ENCODE measurements at places on chromosomes 16 and 17.
A peak's percentile ranks its signal among the peaks of the same experiment; 100 is the strongest.

DNA sequence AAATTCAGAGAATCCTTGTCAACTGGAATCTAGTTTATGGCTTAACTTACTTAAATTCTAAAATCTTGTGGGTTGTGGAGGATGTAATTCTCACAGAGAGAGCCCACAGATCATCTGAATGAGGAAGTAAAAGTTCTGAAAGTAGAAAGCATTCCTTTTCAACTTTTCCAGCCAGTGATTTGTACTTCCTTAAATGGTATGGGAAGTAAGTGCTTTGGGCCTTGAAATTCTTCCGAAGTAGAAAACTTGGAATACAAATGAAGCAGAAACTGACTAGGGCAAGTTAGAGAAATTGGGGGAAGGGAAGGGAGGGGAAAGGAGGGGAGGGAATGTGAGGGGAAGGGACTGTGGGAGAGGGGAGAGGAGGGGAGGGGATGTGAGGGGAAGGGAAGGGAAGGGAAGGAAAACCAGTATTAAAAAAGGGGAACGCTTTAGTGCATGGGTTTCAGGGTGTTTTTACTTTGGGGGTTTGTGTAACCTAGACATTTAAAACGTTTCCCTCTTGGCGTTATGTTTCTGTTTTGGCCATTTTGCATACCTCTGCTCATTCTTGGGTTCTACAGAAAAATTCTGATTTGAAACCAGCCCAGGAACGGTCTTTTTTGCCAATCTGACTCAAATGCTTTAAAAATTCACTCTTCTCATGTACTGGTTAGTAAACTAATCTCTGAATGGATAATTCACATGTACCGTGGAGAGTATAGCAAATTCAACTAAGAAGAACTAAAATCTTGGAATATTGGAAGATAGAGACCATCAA lies 15.5 kb upstream of the SNTB2 start:
- DNase-seq, result peak; percentile 30

DNA sequence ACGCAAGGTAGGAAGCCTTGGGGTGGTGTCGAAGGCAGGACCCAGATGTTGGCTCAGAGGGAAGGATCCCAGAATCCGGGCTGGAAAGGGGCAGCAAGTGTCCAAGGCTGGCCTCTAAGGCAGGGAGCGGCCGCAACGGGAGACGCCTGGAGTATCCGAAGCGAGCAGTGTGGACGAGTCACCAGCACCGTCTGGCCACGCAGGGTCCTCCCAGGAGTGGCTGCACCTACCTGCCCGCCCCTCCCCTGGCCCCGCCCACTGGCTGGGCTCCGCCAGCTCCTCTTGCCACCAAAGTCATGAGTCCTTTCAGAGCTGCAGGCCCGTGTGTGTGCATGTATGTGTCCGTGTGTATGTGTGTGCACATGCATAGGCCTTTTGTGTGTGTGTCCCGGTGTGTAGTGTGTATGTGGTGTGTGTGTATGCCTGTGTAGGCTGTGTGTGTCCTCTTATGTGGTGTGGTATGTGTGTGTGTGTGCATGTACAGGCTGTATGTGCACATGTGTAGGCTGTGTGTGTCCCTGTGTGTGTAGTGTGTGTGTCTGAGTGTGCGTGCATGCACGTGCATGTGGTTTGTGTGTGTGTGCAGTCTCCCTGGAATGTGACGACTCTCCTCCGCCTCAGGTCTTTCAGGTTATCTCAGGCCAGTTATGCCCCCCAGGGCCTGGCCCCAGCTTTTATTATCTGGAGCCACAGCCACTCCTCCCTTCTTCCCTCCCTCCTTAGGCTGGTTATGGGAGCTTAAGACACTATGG lies at the start of gene PRSS8:
TSS of gene PRSS8 (minus strand) at position 193 of the 752 bp plus-strand sequence. CDS start 229 bp downstream, outside the sequence.
- DNase-seq, result no peak

GRCh38 chr17:76558198-76559095 lies 18.6 kb downstream of the PRCD start:
- DNase-seq, result no peak

GRCh38 chr16:16151315-16151714 lies 72.0 kb downstream of the ABCC6 start:
- no peak for DNase-seq

DNA sequence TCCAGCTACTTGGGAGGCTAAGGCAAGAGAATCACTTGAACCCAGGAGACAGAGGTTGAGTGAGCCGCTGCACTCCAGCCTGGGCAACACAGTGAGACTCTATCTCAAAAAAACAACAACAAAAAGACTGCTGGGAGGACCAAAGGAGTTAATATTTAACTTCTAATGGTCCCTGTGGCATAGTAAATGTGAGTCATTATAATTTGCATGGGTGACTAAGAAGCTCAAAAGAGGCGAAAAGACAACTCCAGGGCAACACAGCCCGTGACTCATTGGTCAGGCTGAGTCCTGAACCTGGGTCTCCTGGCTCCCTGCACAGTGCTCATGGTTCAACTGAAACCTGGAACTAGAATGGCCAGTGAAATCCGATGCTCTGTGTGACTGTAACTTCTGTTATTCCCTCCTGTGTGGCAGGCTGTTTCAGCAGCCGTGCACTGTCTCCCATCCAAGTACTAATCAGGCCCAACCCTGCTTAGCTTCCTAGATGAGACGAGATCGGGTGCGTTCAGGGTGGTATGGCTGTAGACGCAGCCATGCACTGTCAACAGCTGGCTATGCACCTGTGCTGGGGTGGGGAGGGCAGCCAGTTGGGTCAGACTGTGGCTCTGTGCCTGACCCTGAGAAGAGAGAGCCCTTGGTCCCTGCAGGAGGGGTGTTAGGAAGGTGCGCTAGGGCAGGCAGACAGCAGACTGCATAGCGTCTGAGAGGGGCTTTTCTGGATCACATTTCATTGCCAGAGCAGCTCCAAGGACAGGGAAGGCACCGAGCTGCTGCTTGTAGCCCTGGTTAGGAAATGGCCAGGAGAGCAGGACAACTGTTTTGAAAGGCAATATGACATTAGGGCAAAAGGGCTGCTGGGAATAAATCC lies 14.5 kb upstream of the GPRC5C start:
- peak; percentile 79 for DNase-seq

DNA sequence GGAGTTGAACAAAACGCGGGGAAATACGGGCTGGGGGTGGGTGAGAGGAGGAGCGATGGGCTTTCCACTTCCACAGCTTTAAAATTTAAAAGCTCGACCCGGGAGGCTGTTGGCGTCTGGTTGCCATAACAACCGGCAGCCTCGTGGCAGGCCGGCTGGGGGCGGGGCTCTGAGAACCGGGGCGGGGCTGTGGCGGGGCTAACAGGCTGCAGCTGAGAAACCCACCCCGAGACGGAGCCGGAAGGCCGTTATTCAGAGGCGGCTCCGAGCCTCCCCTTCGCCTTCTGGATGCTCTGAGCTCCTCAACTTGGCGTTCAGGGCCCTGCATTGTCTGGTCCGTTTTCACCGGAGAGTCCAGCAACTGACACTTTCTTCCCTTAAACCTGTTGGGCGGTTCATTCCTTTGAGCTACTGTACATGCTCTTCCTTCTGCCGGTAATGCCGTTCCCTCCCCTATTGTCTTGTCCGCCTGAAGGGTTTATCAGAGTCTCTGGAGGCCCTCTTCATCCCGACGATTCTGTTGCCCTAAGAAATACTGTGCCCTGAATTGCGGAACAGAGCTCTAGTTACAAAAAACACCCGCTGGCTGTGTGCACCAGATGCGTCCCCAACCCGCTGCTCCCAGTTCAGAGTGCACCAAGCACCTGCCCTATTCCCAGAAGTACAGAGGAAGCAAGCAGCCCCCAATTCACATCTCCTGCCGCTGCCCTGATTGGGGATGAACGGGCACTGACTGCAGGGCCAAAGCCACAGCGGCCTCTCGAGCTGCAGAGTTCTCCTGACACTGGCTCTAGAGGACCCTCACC lies 596 bp downstream of the DNAAF8 start:
- DNase-seq, result peak; percentile 93

GRCh38 chr17:76726776-76727718 lies at the start of gene METTL23:
METTL23 (plus strand) TSS chr17:76726839; CDS start chr17:76729711, 2,872 bp downstream.
- peak; percentile 75 for DNase-seq

DNA sequence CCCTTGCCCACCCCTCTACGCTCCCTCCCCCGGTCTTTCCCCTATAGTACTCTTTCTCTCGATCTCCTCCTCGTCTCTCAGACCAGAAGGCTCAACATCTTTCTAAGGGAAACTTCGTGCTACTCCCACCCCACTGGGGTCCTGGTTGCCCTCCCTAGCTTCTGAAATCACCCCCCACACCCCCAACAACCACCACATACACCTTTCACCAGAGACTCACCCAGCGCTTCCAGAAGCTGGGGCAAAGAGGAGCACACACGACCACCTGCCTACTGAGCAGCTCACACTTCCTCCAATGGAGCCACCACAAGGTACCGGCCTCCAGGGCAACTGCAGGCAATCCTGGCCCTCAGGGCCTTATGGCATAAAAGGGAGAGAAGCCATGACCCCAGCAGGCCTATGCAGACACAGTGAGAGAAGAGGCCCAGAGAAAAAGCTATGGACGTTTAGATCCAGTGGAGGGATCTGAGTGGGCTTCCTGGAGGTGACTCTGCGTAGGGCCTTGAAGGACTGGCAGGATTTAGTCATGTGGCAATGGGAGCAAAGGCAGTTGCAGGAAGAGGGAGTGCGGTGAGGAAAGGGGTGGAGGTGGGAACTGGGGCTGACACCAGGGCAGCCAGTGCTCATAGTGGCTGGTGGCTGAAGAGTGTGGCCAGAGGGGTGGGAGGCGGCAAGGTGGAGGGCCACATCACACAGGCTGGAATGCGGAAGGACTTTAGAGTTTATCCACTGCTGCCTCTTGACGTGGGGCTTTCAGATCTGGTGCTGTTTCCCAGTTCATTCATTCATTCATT lies 12.1 kb upstream of the TMEM92 start:
- DNase-seq, result no peak

GRCh38 chr16:68447653-68448359 lies 502 bp downstream of the SMPD3 start:
- DNase-seq, result no peak

GRCh38 chr16:35196313-35196712 lies 1736.9 kb downstream of the TP53TG3F start:
- no peak for DNase-seq

- DNase-seq, result no peak
Observed at GRCh38 chr16:9658164-9658563, 524.1 kb downstream of the GRIN2A start.

GRCh38 chr16:11030990-11031510 lies 86.7 kb downstream of the CLEC16A start:
- DNase-seq, result no peak

- no peak for DNase-seq
Observed at GRCh38 chr16:76800196-76800595, 390.8 kb upstream of the MON1B start.

DNA sequence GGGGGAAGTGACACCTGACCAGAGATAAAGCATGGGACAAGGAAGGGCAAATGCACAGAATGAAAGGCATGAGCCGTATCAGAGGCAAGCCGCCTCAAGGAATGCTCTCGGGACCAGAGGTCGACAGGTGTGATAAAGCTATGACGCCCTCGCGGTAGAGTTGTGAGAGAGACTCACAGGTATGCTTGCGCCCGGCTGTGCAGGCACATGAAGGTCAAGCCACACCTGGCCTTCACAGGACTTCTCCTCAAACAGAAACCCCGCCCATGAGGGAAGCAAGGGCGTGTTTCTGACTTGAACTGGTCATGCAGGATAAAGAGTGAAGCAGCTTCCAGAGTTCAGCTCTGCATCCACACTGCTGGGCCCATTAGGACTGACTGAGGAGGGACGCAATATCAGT lies 7.8 kb downstream of the NCBP3 start:
- no peak for DNase-seq

GRCh38 chr16:19377864-19378263 lies 39.8 kb upstream of the TMC5 start:
- no peak for DNase-seq

DNA sequence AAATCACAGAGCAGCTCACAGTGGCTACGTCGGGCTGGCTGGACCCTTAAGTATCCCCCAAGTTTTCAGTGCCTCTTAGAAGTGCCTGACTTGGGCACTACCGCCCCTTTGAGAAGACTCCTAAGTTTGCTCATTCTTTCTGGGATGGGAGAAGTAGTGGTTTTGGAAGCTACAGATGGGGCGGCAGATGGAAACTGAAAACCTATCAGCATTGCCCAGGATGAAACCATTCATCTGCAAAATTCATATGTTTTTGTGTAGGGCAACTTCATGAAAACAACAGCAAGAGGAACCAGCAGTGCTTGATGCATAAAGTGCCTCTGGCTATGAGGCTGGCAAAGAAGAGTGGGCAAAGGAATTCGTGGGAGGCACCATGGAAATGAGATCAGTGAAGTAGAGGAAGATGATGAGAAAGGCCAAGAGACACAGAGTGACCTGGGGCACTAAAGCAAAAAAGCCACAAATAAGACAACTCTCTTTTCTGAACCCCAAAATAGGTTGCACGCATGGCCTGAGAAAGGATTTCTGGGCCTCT lies 277.1 kb downstream of the XYLT1 start:
- DNase-seq, result no peak

- DNase-seq, result no peak
Observed at GRCh38 chr17:48111937-48112241, 4.3 kb downstream of the SNX11 start.

GRCh38 chr17:31575043-31575442 lies 183.6 kb downstream of the RAB11FIP4 start:
- no peak for DNase-seq

- DNase-seq, result no peak
Observed at GRCh38 chr16:886802-887731, 83.7 kb downstream of the LMF1 start.

DNA sequence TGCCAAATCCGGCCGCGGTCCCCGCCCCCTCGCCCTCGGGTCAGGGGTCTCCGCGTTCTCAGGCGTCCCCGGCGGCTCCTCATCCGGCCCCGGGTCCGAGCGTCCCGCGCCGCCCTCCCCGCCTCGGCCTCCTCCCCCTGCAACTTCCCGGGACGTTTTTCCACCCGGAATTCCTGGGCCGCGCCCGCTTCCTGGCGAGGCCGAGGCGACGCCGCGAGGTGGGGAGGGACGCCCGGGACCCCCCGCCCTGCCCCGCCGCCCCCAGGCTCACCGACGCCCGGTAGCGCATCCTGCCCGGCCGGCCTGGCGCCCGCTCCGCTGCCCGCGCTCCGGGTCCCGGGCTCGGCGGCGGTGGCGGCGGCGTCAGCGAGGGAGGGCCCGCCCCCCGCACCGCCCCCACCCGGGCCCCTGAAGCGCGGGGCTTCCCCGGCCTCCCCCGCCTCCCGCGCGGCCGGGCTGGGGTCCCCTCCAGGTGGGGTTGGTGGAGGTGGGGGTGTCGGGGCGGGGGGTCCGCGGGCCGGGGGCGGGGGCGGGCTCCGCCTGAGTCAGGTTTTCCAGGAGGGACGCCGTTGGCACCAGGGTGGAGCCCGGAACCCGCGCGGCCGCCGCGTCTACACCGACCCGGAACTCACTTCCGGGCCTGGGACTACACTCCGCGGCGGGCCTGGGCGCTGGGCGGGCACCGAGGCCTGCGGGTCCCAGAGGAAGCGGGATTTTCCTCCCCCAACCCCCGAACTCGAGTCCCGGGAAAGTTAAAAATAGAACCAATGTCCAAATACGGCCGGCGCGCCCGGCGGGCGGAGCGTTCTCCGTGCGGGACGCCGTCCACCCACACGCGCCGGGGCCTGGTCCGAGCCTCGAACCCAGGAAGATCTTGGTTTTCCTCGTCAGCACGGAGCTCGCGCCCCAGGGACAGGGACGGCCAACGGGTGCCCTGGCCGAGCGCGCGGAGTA lies 6.8 kb downstream of the MYO1C start:
- DNase-seq, result peak; percentile 60
